ENCODE measurements at places on chromosomes 16 and 17. TPM values are rescaled to one million over a fixed set of nuclear protein-coding genes. Genes with fewer than 3 reads are reported as not detected.

GRCh38 chr16:28984091-28984490 is 761 bp upstream of the LAT start:
- no peaks in the 10 kb centered on the region for H3K4me1 ChIP-seq
- no peak overlapping the region for H3K27ac ChIP-seq
- H3K27me3 ChIP-seq, result no peaks in the 10 kb centered on the region
- H3K4me3 ChIP-seq, result no peak overlapping the region

DNA sequence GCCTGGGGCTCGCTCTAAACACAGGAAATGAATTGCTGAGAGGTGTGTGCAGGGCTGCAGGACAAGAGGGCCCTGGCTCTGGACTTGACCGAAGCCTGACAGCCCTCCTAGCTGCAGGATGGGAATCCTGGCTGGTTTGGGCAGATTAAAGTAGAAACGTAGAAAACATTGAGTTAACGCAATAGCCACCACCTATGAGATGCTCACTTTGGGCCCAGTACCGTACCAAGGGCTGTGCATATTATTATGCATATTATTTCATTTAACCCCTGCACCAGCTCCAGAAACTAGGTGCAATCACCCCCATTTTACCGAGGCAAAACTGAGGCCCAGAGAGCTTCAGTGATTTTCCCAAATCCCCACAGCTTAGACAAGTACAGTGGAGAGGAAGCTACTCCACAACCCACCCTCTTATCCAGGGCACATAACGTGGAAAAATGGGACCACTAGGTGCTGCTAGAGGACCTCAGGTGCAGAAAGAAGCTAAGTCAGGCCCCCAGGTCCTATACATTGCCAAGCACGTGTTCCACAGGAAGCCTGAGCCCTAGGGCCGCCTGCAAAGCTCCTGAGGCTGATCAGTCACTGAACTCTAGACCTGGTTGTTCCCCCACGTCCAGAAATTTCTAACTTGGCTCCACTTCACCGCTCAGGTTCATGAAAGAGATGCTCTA is 79.2 kb downstream of the MYH11 start:
- H3K27me3 ChIP-seq, result no peaks in the 10 kb centered on the region
- H3K36me3 ChIP-seq, result no peaks in the 10 kb centered on the region
- DNase-seq, result peak; percentile 73

IL17C gene
- total RNA-seq, result 0.29 TPM

ITGA2B gene
- 8.3 TPM for total RNA-seq

KRTAP4-9 gene
- not detected for total RNA-seq

RHBDF1 gene
- 34.6 TPM for total RNA-seq

Measured in H9 (cell line).